ENCODE measurements at places on chromosomes 2 and 18. TPM values are rescaled to one million over a fixed set of nuclear protein-coding genes. Genes with fewer than 3 reads are reported as not detected.

GRCh38 chr18:63152791-63153190 lies 166.8 kb downstream of the BCL2 start:
- no peak for ATAC-seq

GRCh38 chr2:128841803-128842202 lies 523.1 kb upstream of the HS6ST1 start:
- no peak for ATAC-seq

- ATAC-seq, result no peak
These were observed 44.5 kb downstream of the PKP4 start for GRCh38 chr2:158501301-158501700.

DNA sequence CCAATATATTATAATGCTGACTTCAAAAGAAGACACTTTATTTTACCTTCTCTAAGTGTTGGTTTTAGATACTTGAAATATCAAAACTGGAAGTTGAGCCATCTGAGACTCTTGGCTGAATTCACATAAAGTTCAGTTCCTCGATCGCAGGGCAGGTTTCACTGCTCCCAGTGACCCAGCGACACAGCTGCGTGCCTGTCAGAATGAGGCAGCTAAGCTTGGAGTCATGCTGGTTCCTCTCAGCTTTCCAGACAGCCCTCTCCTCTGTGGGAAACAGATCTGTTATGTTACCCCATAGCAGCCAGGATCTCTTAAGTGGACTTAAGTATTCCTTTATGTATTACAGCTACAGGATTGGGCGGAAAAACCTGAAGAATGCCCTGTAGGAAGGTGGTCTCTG lies 142.8 kb upstream of the ALPP start:
- ATAC-seq, result no peak

- no peak for ATAC-seq
These were observed 571.7 kb upstream of the ACVR2A start for GRCh38 chr2:147273106-147273505.

GRCh38 chr2:100395532-100396350 lies 21.7 kb downstream of the CHST10 start:
- ATAC-seq, result no peak

CD8B gene
- not detected for total RNA-seq
